ENCODE measurements at places on chromosomes 1 and 21.
A peak's percentile ranks its signal among the peaks of the same experiment; 100 is the strongest.

DNA sequence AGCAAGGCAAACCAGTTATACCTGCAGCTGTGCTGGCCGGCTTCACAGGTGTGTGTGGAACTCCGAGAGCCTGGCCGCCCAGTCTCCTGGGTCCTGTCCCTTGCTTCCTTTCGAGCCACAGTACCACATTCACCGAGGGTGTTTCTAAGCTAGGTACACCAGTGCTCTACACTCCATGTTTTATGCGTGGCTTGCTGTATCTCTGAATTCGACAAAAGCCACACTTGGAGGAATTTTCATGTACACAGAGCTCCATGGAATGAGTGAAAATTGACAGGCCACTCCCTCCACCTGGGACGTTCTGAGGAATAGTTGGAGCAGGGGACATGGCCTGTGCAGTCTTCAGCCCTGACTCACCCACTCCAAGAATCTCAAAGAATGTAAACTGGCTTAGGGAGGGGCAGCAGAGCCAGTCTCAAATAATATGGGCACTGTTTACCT lies 14.0 kb downstream of the ETS2 start:
- peak; percentile 74 for DNase-seq

DNA sequence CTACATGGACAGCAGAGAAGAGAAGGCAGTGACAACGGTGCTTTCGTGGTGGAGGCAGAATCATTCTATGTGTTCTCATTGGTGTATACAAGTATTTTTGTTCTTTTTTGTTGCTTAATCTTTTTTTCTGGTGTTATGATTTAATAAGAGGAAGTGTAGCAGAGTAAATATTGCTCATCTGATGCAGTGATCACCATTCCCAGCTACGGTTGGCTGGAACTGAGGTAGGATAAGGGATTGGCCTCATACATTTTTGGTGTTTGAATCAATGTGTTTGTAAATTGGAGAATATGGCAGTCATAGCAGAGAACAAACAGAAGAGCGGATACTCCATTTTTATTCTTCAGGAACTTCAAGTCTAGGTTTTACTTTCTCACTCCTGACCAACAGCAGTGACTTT lies 76.6 kb downstream of the UBE2U start:
- peak; percentile 97 for DNase-seq

- peak; percentile 63 for DNase-seq
Observed at GRCh38 chr1:165073185-165074007, 283.1 kb downstream of the LMX1A start.

GRCh38 chr21:45128613-45129188 lies 54.3 kb downstream of the ADARB1 start:
- peak; percentile 58 for DNase-seq

- DNase-seq, result no peak
Observed at GRCh38 chr1:91121366-91121765, 99.5 kb upstream of the ZNF644 start.

GRCh38 chr1:7667625-7668218 lies 103.4 kb upstream of the VAMP3 start:
- peak; percentile 52 for DNase-seq

DNA sequence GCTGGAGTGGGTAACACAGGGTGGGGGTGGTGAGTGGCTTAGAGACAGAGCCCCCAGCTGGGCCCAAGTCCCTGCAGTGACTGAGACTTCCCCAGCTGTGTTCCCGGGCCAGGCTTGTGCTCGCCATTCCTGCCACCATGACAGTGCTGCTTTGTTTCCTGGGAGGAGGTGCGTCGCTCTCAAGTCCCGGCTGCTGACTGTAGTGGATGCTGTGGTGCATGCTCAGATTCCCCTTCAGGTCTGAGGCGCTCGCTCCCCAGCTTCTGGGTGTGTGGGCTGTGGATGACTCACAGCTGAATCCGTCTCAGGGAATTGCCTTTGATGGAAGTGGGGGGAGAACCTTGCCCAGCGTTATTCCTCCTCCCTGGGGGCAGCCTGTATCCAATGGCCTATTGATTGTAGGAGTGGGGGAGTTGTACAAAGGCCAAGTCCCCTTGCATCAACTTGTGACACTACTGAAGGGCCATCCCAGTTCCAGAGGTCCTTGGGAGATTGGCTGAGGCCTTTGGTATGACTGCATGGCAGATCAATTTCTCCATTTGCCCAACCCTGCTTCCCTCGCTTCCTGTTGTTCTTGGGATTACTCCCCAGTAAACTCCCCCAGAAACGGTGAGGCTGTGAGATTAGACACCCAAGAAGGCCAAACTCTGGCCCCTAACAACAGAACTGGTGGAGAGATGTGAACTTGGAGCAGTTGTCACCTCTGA lies 17.8 kb upstream of the POU3F1 start:
- DNase-seq, result peak; percentile 82

GRCh38 chr1:110756506-110756905 lies 81.8 kb upstream of the KCNA3 start:
- DNase-seq, result no peak

GRCh38 chr1:220552672-220553260 lies 24.8 kb downstream of the MARK1 start:
- peak; percentile 85 for DNase-seq

DNA sequence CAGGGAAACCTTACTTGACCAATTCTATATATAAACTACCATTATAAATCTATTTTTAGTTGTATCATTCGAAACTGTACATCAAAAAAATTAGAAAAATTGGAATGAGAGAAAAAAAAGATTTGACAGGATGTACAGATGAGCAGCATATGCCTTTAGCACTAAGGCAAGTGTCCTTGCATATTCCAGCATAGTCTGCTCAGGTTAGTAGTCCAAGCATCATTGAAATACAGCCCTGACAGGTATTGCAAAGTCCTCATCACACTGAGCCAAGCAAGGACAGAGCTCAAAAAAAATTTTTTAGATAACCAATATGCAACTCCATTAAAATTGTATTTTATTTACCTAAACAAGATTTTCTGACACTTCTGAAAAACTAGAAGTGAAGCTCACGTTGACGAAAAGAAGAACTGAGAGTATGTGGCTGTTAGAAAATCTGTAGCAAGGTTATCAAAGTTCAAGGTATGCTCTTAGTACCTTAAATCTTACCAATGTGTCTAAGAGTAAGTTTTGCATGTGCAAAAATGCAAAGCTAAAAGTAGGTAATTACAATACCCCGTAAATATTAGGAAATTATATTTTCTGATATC lies 465.6 kb upstream of the ADGRL4 start:
- no peak for DNase-seq

DNA sequence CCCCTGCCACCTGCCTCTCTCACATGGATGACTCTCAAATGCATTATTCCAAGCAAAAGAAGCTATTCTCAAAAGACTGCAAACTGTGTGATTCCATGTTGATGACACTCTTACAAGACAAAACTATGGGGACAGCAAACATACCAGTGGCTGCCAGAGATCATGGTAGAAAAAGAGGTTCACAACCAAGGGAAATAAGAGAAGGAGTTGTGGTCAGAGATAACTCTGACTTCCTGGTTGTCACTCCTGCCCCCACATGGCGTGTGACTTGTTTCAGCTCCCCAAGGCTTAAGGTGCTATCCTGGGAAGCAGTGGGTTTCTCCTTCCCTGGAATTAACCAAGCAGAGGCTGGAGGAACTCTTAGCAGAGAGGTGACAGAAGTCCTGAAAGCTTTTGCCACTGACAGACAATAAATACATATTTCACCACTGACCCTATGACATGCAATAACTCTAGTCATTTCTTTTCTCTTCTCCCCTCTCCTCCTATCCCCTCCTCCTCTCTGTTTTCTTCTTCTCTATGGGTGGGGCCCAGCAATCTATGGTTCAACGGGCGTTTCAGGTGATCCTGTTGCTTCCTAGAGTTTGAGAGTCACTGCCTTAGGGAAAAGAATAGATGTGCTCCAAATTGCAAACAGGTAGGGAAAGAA lies 185.1 kb downstream of the FCRL5 start:
- DNase-seq, result no peak

- DNase-seq, result no peak
Observed at GRCh38 chr1:114274621-114275317, 121.1 kb upstream of the SYT6 start.

Measured in bronchial epithelial cell (primary cell).